ENCODE measurements at places on chromosomes 7 and 10. TPM values are rescaled to one million over a fixed set of nuclear protein-coding genes. Genes with fewer than 3 reads are reported as not detected.

The AKR1C1 gene
- total RNA-seq: 330 TPM

The POMZP3 gene
- 5.3 TPM for total RNA-seq

The CFTR gene
- not detected for total RNA-seq

The CALML3 gene
- not detected for total RNA-seq

The ANXA8L1 gene
- not detected for total RNA-seq

The ODAD2 gene
- total RNA-seq: 0.40 TPM
